ENCODE measurements at places on chromosomes 2 and 18.

GRCh38 chr18:2981212-2981728 lies 31.7 kb downstream of the LPIN2 start:
- no peak for DNase-seq

DNA sequence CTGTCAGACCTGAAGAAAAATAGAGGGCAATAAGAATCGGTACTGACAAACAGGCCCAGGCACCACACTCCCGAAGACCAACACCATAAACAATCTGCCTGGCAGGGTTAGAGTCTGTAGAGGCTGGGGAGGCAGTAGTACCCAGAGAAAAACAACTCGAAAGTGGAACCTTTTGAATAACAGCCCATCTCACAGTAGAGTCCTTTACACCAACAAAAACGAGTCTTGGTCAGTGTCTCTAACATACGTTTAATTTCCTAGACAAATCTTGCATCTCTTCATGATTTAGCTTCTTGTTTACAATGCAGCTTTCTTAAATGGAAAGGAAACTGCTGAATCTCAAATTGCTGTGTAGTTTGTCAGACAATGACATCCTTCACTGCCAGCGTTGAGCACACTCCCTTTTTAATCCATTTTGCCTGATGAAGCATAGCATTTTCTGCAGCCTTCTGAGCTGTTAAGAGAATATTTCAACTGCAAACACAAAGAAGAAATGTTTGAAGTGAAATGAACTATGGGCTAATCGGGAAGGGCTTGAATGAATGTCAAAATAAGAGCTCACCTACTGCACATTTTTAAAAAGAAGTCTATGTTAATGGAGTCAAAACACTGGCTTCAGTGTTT lies 73.1 kb upstream of the DSG1 start:
- DNase-seq, result no peak

GRCh38 chr2:129575431-129575830 lies 404.0 kb upstream of the RAB6C start:
- no peak for DNase-seq

- DNase-seq, result no peak
Observed at GRCh38 chr2:67389286-67389685, 7.8 kb upstream of the ETAA1 start.

GRCh38 chr2:84077496-84077895 lies 381.6 kb downstream of the SUCLG1 start:
- DNase-seq, result peak; percentile 20

DNA sequence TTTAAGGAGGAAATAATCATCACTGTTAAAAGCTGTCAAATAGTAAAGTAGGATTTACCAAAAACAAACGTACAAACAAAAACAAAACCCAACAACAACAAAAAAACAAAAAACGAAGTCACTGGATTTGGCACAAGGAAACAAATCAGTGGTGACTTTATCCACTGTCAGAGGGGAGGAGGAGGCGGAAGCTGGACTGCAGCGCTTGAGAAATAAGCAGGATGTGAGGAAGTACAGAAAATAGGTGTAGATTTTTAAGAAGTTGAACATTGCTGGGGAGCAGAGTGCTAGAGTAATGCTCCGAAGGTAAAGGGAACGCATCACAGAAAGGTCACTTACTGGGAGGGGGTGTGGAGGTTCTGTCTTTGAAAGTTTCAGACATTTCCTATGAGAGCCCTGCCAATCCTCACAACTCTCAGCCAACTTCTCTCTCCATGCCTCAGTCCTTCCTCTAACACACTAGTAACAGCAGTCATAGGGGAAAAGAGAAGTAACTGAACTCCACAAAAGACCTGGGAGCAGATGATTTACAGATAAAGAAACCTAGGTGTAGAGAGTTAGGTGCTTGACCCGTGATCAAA lies 220.2 kb upstream of the SMAD7 start:
- no peak for DNase-seq

DNA sequence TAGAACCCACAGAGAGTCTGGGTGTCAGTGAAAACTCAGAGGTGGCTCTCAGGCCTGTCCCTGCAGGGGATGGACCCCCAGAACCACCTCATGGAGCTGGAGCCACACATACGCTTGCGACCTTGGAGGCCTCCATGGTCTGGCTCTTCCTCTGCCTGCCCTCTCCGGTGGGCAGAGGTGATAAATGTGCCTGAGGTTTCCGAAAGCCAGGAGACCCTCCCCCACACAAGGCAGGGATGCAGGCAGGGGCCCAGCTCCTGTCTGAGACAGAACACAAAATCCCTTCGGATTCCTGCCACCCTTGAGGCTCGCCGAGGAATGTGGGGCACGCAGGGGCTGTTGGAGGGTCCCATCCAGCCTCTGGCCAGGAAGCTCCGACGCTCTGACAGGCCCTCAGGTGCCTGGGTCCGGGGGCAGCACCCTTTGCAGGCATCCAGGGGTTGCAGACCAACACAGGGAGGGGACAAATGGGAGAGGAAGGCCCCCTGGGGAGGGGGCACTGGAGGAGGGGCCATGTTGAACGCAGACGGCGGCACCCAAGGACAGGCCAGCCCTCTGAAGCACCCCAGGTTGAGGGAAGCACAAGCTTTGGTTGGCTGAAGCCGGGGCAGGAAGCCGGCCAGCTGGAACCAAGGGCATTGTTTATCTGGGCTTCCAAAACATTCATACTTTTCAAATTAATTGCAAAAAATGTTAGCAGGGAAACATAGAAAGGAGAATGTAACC lies 4.1 kb upstream of the SNED1 start:
- no peak for DNase-seq

DNA sequence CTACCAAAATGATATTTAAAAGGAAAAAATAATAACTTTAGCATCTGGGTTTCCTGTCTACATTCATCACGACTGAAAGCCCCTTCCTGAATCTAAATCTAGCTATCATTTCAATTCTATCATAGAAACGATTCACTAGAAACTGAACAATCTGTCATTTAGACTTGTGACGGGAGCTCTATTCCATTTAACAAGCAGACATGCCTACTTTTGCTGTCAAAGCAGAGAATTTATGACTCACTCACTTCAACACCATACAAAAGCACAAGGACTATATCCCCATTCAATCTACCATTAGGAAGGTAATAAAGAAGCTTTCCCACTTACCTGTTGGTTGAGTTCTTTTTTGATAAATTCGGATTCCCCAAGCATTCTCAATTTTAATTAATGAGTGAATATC lies 1072.3 kb downstream of the LRP1B start:
- no peak for DNase-seq

DNA sequence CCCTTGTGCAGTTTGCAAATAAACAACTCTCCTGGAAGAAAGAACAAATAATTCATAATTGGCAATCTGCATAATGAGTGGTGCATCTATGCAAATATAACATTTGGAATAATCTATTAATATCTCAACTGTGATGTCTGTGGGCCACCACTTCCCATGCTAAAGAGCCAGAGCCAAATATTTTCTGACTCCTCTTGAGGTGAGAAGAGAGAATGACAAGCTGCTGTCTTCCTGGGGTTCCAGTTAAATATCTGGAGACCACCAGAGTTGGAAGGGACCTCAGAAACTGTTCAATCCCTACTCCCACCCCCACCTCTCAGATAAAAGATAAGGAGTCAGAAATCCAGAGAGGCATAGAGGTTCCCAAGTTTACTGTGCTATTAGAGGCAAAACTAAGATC lies 241.0 kb upstream of the SLC14A2 start:
- no peak for DNase-seq

DNA sequence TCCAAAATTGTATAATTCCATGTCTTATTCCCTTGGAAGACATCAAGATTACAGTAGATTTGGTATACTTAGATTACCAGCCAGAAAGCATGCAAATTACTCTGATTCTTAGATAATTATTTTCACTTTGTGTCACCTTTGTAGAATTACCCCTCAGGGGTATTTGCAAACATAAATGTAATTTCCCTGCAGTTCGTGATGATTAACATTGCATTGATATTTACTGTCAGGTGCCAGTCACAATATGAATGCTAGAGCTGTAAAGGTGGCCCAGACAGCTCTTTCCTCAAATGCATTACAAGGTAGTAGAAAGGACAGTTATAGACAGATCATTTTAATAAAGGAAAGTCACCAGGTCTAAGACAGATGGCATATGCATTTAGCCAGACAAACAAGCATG lies 1537.5 kb upstream of the PIK3C3 start:
- DNase-seq, result no peak

DNA sequence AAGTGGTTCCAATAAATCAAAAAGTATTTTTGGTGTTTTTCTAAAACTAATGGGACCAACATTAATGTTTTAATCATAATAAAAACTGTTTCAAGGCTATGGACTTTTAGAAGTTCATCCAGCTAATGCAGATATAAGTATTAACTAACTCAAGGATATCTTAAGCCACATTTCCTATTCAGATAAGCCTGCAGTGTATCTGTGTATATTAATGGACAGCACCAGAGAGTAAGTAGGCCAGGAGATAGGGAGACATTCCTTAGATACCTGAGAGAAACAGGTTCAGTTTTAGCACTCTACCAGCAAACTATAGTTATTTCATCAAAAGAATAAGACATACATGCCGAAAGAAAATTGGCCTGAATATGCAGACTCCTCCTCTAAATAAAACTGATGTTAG lies 27.3 kb downstream of the PREPL start:
- no peak for DNase-seq

GRCh38 chr2:70280242-70280798 lies 13.2 kb downstream of the SNRPG start:
- no peak for DNase-seq

- DNase-seq, result peak; percentile 32
Observed at GRCh38 chr2:27809761-27810241, 38.3 kb downstream of the MRPL33 start.

- no peak for DNase-seq
Observed at GRCh38 chr2:95337829-95338228, 40.7 kb downstream of the KCNIP3 start.

- DNase-seq, result no peak
Observed at GRCh38 chr2:130825966-130826253, 10.8 kb upstream of the ARHGEF4 start.

- no peak for DNase-seq
Observed at GRCh38 chr2:100054426-100054825, 88.0 kb downstream of the AFF3 start.

GRCh38 chr2:174771631-174772471 lies 7.6 kb upstream of the CHRNA1 start:
- DNase-seq, result peak; percentile 75

- DNase-seq, result no peak
Observed at GRCh38 chr2:3557639-3558204, 411 bp downstream of the RNASEH1 start.

GRCh38 chr2:17858064-17858463 lies 20.4 kb upstream of the KCNS3 start:
- no peak for DNase-seq

GRCh38 chr18:9690418-9691188 lies 17.5 kb upstream of the RAB31 start:
- DNase-seq, result no peak

DNA sequence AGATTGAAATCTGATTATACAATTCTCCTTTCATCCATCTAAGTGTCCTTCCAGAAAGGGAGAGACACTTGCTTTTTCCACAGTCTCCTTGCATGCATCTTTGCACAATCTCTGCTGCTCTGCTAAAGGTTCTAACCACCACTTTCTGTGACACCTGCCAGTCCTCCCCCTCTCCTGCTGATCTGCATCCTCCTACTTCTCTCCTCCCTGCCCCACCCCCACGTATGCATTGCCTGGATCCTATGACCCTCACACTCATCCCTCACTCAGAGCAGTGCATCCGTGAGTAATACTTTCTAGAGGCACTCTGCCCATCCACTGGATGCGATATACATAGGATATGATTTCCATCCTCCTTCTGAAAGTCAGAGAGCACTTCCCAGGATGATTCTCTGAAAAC lies 27.7 kb upstream of the TRAPPC8 start:
- no peak for DNase-seq
